ENCODE measurements at places on chromosomes 12 and 14. TPM values are rescaled to one million over a fixed set of nuclear protein-coding genes. Genes with fewer than 3 reads are reported as not detected.
A peak's percentile ranks its signal among the peaks of the same experiment; 100 is the strongest.

DNA sequence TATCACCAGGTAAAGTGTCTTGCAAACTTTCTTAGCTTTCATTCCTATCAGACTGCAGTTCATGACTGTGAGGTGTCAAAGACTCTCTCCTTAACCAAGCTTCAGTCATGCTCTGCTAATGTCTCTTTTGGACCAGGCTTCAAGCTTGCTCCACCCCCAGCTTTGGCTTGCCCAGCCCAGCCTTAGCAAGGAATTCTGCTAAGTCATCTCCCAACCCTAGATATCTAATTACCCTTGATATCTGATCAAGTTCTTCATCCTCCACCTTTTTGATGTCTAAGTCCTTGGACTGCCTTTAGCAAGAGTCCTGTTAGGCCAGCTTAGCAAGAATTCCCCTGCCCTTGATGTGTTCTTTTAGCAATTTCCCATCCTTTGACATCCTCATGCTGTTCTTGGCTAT lies 108.9 kb upstream of the FGD4 start:
- no peaks in the 10 kb centered on the region for H3K4me1 ChIP-seq
- no peak for DNase-seq
- no peaks in the 10 kb centered on the region for H3K27me3 ChIP-seq
- H3K36me3 ChIP-seq = peaks cover 2% of the 10 kb centered on the region
- H3K27ac ChIP-seq = no peak overlapping the region

- H3K27me3 ChIP-seq = no peaks in the 10 kb centered on the region
- peaks cover 4% of the 10 kb centered on the region for H3K36me3 ChIP-seq
- DNase-seq = no peak
Observed at GRCh38 chr12:20507711-20508110, 139.4 kb downstream of the PDE3A start.

GRCh38 chr14:94124582-94125377 lies 4.6 kb downstream of the IFI27L2 start:
- peaks cover 26% of the 10 kb centered on the region for H3K4me1 ChIP-seq
- peak; percentile 51 for DNase-seq

DNA sequence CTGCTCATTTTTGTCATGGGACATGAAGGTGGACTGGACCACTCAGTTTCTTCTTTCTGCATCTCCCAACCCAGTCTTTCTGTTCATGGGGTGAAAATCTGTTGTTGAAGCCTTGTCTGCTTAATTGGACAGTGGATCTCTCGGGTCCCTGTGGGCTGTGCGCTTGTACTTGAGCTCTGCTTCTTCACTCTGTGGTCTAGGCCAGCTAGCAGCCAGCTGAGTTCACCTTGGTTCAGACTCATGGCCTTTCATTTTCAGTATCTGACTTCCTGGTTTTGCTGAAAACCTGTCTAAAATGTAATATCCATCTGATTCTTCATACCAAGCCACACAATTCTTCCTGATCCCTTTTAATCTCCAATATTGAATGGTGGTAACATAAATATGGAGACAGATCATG lies 117.2 kb downstream of the LRRK2 start:
- H3K4me3 ChIP-seq = no peak overlapping the region
- H3K4me1 ChIP-seq = no peaks in the 10 kb centered on the region
- H3K27ac ChIP-seq = no peak overlapping the region

GRCh38 chr12:33752854-33753253 lies 269.4 kb upstream of the ALG10 start:
- H3K27ac ChIP-seq = no peak overlapping the region
- H3K36me3 ChIP-seq = no peaks in the 10 kb centered on the region
- no peak for DNase-seq
- H3K27me3 ChIP-seq = no peaks in the 10 kb centered on the region
- no peak overlapping the region for H3K4me3 ChIP-seq

DNA sequence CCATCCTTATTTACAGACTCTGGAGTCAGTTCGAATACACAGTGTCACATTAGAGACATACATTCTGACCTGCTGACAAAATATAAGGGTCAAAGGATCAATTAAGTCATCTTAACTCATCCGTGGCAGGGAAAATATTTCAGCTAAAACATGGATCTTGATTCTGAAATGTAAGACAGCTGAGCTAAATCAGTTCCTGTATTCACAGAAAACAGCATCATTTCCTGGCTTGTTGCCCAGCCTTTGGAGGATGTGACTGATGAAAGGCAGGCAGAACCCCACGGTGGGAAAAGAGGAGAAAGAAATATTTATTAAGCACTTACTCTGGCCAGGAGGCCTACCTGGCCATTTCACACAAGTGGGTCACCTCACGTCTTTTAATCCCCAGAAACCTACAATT lies 101.9 kb downstream of the GAS2L3 start:
- no peaks in the 10 kb centered on the region for H3K4me1 ChIP-seq
- H3K27me3 ChIP-seq = peaks cover 22% of the 10 kb centered on the region
- no peak overlapping the region for H3K4me3 ChIP-seq
- DNase-seq = no peak
- H3K27ac ChIP-seq = no peak overlapping the region
- H3K36me3 ChIP-seq = no peaks in the 10 kb centered on the region

- H3K36me3 ChIP-seq = no peaks in the 10 kb centered on the region
- no peak for DNase-seq
- no peak overlapping the region for H3K4me3 ChIP-seq
- H3K27ac ChIP-seq = no peak overlapping the region
- H3K4me1 ChIP-seq = no peaks in the 10 kb centered on the region
Observed at GRCh38 chr14:105160776-105161175, 7.8 kb downstream of the JAG2 start.

LRIG3 gene
- 241 TPM for total RNA-seq

DNA sequence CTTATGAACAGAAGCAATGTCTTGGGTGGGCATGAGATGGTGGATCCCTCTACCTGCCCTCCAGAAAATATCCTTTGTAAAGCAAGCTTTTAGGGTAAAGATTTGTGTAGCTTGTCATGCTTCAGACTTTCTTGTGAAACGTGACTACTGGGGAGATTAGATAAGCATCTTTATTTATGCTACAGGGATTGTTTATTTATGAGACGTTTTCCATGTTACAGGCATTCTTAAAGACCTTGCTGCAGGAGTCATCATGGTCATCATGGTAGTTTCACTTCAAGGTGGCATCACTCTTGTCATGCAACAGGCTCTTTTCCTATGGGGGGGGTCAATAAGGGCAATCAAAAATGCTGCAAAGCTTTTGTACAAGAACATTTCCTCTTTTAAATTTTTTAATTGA lies 8.2 kb upstream of the MIS18BP1 start:
- no peak overlapping the region for H3K4me3 ChIP-seq
- no peak for DNase-seq
- H3K4me1 ChIP-seq = no peaks in the 10 kb centered on the region
- peaks cover 2% of the 10 kb centered on the region for H3K36me3 ChIP-seq
- H3K27ac ChIP-seq = no peak overlapping the region

- H3K4me3 ChIP-seq = no peak overlapping the region
- H3K27ac ChIP-seq = no peak overlapping the region
- H3K36me3 ChIP-seq = no peaks in the 10 kb centered on the region
Observed at GRCh38 chr12:110077800-110078199, 29.5 kb upstream of the C12orf76 start.

GRCh38 chr12:12327802-12328201 lies 22.2 kb downstream of the MANSC1 start:
- H3K4me1 ChIP-seq = peaks cover 10% of the 10 kb centered on the region
- H3K27me3 ChIP-seq = peaks cover 5% of the 10 kb centered on the region
- no peak overlapping the region for H3K4me3 ChIP-seq
- no peaks in the 10 kb centered on the region for H3K36me3 ChIP-seq
- no peak for DNase-seq

EEA1 gene
- total RNA-seq = 31.1 TPM

GRCh38 chr12:103169-103981 lies 36.8 kb downstream of the IQSEC3 start:
- H3K4me1 ChIP-seq = peaks cover 15% of the 10 kb centered on the region
- H3K27me3 ChIP-seq = peaks cover 34% of the 10 kb centered on the region
- no peak overlapping the region for H3K4me3 ChIP-seq
- no peak overlapping the region for H3K27ac ChIP-seq

Measured in osteocyte (in vitro differentiated cells).